Large intestine (tissue), 12 donors: ENCODE measurements at places on chromosomes 7 and 10. TPM values are rescaled to one million over a fixed set of nuclear protein-coding genes. Genes with fewer than 3 reads are reported as not detected.

DNA sequence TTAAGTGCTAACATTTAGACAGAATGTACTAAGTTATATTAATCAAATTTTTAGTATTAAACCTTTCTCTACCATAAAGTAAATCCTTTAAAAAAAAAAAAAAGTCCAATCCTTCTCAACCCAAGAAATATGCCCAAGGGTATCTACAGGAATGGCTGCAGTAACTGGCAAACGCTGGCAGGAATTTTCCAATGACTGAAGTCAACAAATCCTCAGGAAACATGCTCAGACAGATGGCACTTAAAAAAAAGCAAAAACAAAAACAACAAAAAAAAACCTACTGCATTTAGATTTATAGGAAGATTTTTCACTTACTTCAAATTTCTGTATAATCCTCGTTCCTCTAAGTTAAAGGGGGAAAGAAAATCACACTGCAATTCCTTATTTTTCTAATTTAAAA, 666 bp downstream of the SVIL start:
- peak overlapping the region; percentile 30 for H3K27ac ChIP-seq
- peaks cover 37% of the 10 kb centered on the region for H3K4me1 ChIP-seq
- H3K27me3 ChIP-seq: no peaks in the 10 kb centered on the region
- no peak for DNase-seq
- H3K4me3 ChIP-seq: no peak overlapping the region

DNA sequence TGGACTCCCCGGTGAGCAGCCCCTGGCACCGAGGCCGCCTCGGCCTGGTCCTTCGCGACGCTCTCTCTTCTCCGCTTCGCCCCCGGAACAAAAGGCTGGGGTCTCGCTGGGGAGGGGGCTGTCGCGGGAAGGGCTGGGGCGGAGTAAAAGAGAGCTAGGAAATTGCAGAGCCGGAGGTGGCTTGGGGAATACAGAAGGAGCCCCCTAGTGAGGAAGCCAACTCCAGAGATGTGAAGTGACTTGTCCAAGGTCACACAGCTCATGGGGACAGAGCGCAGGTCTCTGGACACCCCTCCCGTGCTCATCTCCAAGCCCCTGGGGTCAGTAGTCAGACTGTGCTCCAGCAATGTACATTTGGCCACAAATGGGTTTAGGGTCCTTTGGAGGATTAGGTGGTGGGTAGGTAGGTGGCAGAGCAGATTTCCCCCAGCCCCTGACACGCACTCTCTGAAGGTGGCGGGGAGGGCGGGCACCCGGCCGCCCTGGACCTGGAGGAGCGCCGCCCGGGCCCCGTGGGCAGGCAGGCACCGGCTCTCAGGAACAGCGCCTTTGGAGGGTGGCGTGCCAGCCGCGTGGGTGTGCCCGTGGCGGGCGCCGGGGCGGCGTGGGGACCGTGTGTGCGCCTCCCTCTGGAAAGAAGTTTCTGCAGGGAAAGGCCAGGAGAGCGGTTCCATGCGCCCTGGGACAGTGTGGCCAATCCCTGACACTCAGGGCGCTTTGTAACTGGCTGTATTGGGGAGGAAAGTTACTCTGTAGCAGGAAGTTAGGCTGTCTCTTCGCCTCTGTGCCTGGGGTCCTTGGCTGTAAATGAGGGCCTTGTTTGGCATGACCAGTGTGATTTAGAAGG, 910 bp downstream of the WIPF3 start:
- DNase-seq: peak; percentile 74
- no peaks in the 10 kb centered on the region for H3K36me3 ChIP-seq
- H3K27ac ChIP-seq: peak overlapping the region; percentile 64

- no peaks in the 10 kb centered on the region for H3K27me3 ChIP-seq
- no peak overlapping the region for H3K27ac ChIP-seq
- peaks cover 13% of the 10 kb centered on the region for H3K4me1 ChIP-seq
- DNase-seq: no peak
Observed at GRCh38 chr7:134365341-134366054, 48.8 kb upstream of the SLC35B4 start.

- H3K27me3 ChIP-seq: peaks cover 2% of the 10 kb centered on the region
- DNase-seq: peak; percentile 10
- no peaks in the 10 kb centered on the region for H3K36me3 ChIP-seq
- peak within 1 kb of the TSS; percentile 10 for H3K4me3 ChIP-seq
Observed at GRCh38 chr10:48684792-48685623, at the start of gene WDFY4. WDFY4 (plus strand) TSS chr10:48684873; CDS start chr10:48709733, 24,860 bp downstream.

Gene ZNF467
- 6.0 TPM for polyA plus RNA-seq

Gene FFAR4
- polyA plus RNA-seq: 0.51 TPM

Gene CUTC
- 26.4 TPM for polyA plus RNA-seq

GRCh38 chr7:149020483-149020882, 7.8 kb downstream of the PDIA4 start:
- no peaks in the 10 kb centered on the region for H3K27me3 ChIP-seq
- no peak overlapping the region for H3K27ac ChIP-seq
- H3K4me1 ChIP-seq: no peaks in the 10 kb centered on the region
- H3K4me3 ChIP-seq: no peak overlapping the region

GRCh38 chr7:87129848-87130247, 22.4 kb upstream of the DMTF1 start:
- no peaks in the 10 kb centered on the region for H3K27me3 ChIP-seq
- DNase-seq: no peak
- H3K4me1 ChIP-seq: no peaks in the 10 kb centered on the region
- no peaks in the 10 kb centered on the region for H3K36me3 ChIP-seq

- DNase-seq: peak; percentile 55
- peaks cover 4% of the 10 kb centered on the region for H3K36me3 ChIP-seq
- H3K27me3 ChIP-seq: no peaks in the 10 kb centered on the region
- H3K4me1 ChIP-seq: peaks cover 5% of the 10 kb centered on the region
- H3K27ac ChIP-seq: peak within 1 kb of the TSS; percentile 77
Observed at GRCh38 chr10:5404208-5405041, at the start of gene TUBAL3. TUBAL3 (minus strand) TSS chr10:5404828; CDS start chr10:5404792, 36 bp downstream.

DNA sequence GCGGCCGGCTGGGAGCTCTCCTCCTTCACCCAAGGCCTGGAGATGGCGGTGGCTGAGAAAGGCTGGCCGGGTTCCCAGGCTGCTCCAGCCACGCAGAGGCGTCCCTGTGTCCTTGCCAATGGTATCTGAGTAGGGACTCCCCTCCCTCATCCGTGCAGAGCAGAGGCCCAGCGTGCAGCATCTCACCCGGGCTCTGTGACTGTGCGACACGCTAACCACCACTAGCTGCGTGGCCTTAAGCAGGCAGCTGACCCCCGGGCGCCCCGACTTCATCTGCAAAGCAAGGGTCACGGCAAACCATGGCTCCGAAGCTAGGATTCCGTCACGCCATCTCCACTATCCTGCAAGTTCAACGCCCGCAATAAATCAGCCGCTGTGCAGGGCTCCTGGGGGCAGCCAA, 47.2 kb upstream of the TNRC18 start:
- H3K4me3 ChIP-seq: no peak overlapping the region
- no peaks in the 10 kb centered on the region for H3K27me3 ChIP-seq
- no peaks in the 10 kb centered on the region for H3K4me1 ChIP-seq
- no peak for DNase-seq
- no peak overlapping the region for H3K27ac ChIP-seq
- no peaks in the 10 kb centered on the region for H3K36me3 ChIP-seq

DNA sequence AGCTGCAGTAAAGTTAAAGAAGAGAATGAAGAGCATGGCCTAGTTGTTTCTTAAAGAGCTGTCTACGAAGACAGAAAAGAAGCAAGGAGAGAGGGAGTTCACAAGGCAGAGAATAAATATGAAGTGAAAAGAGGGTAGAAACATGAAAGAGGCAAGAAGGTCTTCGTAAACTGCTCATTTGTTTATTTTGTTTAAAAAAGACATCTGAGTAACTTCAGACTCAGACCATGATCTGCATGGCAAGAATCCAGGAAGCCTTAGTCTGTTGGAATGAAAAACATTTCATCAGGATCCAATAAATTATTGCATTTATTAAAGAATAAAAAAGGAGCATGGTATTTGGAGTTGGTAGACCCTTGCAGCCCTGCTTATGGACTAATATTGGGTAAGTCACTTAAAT, 151.1 kb downstream of the SEM1 start:
- no peaks in the 10 kb centered on the region for H3K36me3 ChIP-seq
- H3K4me1 ChIP-seq: no peaks in the 10 kb centered on the region
- no peak overlapping the region for H3K4me3 ChIP-seq

- DNase-seq: no peak
- no peaks in the 10 kb centered on the region for H3K4me1 ChIP-seq
- H3K4me3 ChIP-seq: no peak within 1 kb of the TSS
- no peaks in the 10 kb centered on the region for H3K27me3 ChIP-seq
- no peak within 1 kb of the TSS for H3K27ac ChIP-seq
Observed at GRCh38 chr7:7718492-7718891, at the start of gene RPA3. RPA3 (minus strand) TSS chr7:7718607; CDS start chr7:7640418, 78,189 bp downstream.

Gene GBX1
- 0.07 TPM for polyA plus RNA-seq

Gene SCIN
- polyA plus RNA-seq: 4.3 TPM

Gene MMP21
- polyA plus RNA-seq: 0.28 TPM

Gene LRIT1
- not detected for polyA plus RNA-seq

DNA sequence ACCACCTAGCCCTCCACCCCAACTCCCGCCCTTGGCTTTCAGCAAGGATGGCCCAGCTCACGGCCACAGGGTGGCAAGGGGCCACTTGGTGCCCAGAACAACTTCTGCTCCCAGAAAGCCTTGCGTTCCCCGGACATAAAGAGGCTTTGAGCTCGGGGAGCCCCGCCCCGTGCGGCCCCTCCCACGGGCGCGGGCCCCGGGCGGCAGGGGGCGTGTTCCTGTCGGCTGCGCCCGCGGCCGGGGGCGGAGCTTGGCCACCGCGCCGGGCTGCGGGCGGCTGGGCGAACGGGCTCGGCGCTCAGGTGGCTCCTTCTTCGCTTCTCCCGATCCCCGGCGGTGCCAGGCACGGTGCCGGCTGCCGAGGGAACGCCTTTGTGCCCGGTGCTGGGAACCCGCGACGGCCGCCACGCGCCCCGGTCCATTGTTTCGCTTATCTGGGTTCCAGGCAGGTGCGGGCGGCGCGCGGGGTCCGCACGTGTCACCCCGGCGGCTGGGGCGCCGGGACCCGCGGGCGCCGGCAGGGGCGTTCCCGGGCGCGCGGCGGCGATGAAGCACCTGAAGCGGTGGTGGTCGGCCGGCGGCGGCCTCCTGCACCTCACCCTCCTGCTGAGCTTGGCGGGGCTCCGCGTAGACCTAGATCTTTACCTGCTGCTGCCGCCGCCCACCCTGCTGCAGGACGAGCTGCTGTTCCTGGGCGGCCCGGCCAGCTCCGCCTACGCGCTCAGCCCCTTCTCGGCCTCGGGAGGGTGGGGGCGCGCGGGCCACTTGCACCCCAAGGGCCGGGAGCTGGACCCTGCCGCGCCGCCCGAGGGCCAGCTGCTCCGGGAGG, at the start of gene NFE2L3:
Gene NFE2L3, plus strand, starts transcription at position 246 of the 829 bp plus-strand sequence. Its CDS starts 301 bp downstream, at position 547.
- H3K36me3 ChIP-seq: no peaks in the 10 kb centered on the region
- H3K4me1 ChIP-seq: peaks cover 10% of the 10 kb centered on the region
- H3K4me3 ChIP-seq: peak within 1 kb of the TSS; percentile 47
- DNase-seq: peak; percentile 73
- H3K27ac ChIP-seq: no peak within 1 kb of the TSS

Gene GRK5
- polyA plus RNA-seq: 38.8 TPM
